ENCODE measurements at places on chromosomes 6 and 20.

GRCh38 chr6:73644941-73645591 lies 8.7 kb downstream of the SLC17A5 start:
- no peak for DNase-seq

DNA sequence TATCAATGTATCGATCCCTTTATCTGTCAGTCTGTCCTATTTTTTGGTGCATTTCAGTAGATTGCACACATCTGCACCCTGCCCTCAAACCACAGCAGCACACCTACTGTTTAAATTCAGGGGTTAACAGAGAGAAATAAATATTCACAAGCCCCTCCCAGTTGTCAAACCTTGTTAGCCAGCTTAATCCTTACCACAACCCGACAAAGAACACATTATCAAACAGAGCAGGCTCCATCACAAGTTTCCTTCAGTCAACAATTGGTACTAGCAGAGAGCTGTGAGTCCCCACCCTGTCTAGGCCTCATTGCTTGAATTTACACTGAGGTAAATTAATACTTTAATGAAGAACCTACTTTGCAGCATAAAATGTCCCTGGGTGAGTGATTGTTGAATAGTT lies 249.8 kb downstream of the FNDC1 start:
- DNase-seq, result no peak

- no peak for DNase-seq
Measured at GRCh38 chr6:158771399-158772152, 47.6 kb downstream of the EZR start.

DNA sequence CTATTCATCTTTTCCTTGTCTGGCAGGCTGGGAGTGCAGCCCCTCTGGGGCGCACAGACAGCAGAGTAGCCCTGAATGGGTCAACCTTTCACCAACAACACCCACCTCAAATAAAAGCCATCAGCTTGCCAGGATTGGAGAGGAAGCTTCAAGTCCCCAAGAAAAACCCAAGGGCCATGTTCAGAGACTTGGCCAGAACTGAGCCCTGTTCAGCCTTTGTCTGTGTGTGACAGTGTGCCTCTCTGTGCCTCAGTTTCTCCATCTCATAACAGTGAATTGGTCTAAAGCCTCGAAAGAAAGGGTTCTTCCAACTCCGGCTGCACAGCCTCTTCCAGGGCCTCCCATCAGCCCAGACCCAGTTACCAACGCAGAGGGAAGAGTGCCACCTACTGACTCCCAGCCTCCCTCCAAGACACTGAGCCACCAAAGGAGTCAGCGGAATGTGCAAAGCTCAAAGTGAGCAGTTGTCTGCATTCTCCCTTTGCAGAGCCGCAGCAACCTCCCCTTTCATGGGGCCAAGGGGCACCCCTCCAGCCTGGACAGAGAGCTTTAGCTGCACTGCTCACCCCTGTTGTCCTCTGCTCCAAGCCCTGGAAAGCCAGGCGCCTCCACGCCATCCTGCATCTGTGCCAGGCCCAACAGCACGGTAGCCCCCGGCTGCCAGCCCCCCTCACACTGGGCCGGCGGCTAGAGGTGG lies 82.7 kb upstream of the TOP1 start:
- DNase-seq, result no peak

- DNase-seq, result no peak
Measured at GRCh38 chr20:22567944-22568871, 16.2 kb downstream of the FOXA2 start.

DNA sequence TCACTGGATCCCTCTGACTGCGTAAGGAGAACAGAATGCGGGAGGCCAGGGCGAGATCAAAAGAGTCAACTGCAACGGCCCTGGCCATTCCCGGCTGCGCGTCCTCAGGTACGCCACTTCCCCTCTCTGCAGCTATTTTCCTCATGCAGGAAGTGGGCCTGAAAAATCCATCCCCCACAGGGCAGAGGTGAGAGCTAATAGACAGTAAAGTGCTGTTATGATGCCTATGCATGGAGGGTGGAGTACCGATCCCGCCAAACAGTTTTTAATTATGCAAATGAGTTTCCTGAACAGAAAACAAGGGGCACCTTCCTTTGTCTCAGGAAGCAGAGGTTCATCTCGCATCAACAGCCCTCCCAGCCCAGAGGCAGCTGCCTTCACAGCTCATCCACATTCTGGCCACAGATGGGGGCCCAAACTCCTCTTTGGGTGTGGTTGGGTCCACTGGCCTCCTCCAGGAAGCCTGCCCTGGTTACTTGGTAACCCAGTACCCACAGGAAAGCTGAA lies 9.3 kb downstream of the PREX1 start:
- DNase-seq, result no peak

GRCh38 chr20:63741676-63742380 lies 2.3 kb downstream of the SLC2A4RG start:
- no peak for DNase-seq

- peak; percentile 65 for DNase-seq
Measured at GRCh38 chr20:62651285-62652021, 9.2 kb downstream of the SLCO4A1 start.

GRCh38 chr6:35417979-35418661 lies 34.0 kb upstream of the FANCE start:
- no peak for DNase-seq

DNA sequence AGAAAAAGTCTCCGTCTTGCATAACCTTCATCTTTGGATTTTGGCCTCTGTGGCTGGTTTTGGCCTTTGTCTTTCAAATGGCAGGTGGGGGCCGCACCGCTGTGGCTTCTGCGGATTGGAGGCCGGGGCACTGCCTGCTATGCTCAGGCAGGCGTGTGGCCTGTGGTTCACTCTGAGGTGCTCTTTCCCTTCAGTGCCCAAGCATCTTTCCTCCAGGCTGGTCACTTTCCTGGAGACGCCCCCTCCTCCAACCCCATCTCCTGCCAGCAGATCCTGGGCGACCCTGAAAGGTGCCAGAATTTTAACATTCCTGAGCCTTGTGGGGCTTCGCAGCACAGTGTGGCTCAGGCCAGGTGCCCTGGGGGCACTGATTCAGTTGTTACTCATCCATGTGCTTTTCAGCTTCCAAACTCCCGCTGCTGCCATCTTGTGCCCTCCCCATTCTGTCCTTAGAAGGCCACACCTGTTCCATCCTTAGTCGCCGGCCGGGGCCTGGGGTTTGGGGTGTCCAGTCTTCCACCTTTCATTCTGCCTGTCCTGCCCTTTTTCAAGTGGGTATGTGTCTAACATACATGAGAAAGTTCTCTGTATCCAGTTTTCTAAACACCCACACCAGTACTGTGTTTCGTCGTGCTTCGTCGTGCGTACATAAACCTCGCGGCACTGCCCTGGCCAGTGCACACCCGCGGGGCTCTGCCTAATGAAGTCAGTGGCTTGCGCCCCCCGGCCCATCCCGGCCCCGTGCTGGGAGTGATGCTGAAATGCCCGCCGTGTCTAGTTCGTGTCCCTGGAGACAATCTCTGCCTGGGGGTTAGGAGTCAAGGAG lies 12.1 kb downstream of the SS18L1 start:
- DNase-seq, result no peak

GRCh38 chr6:4496284-4496683 lies 279.9 kb upstream of the CDYL start:
- no peak for DNase-seq

GRCh38 chr6:32047084-32047478 lies 8.9 kb downstream of the CYP21A2 start:
- no peak for DNase-seq

GRCh38 chr6:168087436-168088160 lies 8.6 kb upstream of the FRMD1 start:
- no peak for DNase-seq

GRCh38 chr6:6696867-6697531 lies 108.5 kb downstream of the LY86 start:
- no peak for DNase-seq

DNA sequence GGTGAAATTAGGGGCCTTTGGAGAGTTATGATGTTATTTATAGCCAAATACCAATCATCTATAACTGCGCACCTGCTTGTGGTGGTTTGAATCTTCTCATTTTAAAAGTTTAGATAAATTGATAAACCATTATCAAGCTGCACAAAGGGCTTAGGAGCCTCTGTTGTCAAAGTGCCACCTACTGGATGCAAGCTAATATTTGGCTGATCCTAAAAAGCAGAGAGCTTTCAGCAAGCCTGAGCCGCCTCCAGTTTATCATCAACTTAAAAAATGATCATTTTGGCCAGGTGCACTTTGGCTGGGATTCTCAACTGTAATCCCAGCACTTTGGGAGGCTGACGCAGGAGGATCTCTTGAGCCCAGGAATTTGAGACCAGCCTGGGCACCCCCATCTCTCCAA lies 58.5 kb upstream of the ATXN1 start:
- no peak for DNase-seq

GRCh38 chr6:143772116-143773086 lies 70.7 kb upstream of the LTV1 start:
- no peak for DNase-seq

DNA sequence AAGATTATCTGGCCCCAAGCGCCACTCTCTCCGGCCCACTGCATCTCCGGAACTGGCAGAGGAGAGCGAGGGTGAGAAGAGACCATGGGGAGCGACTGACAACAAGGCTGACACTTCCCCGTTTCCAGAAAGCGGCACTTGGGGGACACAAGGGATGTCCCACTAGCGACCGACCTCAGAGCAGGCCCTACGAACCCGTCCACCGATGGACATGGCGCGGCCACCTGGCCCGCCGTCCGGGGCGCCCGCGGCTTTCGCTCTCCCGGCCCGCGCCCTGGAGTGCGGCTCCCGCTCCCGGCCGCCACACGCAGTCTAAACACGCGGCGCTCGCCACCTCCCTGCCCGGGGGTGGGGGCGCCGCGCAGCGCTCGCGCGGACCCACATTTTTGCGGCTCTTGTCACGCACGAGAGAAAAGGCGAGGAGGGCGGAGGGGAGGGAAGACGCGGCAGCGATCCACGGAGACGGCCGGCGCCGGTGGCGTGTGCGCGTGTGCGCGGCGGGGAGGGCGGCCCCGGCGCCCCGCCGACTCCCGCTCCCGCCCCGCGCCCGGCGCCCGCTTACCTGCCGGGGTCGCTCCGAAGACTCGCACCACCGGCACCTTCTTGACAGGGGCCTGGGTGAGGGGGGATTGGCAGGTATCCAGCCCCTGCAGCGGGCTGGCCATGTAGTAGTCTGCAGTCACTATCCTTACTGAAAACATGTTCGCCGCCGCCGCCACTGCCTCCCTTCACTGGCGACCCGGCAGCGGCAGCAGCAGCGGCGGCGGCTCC lies 645 bp downstream of the REV3L start:
- DNase-seq, result peak; percentile 32

DNA sequence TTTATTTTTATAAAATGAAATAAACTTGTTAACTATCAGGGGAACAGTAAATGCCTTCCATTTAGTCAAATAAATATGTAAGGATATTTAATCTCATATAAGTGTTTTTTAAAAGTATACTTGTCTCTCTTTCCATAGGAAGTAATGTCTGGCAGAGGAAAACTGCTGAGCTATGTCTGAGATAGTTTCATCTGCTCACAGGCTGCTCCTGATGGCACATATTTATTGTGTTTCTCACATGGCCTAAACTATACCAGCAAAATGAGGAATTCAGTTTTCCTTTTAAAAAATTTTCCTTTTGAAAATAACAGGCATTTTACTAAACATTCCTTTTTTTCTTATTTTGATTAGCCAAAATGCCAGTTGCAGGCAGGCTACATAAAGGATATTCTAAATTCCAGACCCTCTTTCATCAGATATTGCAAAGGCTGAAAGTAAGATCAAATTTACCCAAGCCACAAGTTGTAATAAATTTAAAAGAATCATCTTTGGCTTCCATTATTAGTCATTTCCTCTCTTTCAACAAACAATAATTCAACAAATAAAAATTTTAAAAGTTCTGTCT lies 60.1 kb upstream of the RNF146 start:
- DNase-seq, result no peak

DNA sequence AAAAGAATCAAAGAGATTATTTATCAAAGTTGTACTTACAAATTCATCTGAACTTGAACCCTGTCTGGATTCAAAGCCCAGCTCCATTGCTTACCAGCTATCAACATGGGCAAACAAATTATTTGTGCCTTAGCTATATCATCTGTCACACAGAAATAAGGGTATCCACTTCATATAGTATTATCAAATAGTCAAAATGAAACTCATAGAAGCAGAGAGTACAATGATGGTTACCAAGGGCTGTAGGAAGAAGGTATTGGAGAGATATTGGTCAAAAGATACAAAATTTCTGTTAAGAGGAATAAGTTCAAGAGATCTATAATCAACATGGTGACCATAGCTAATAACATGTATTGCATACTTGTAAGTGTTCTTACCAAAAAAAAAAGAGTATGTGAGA lies 87.8 kb upstream of the CCDC28A start:
- DNase-seq, result no peak
